Ecto neural progenitor cell (in vitro differentiated cells): ENCODE measurements at places on chromosomes 1 and 21.
A peak's percentile ranks its signal among the peaks of the same experiment; 100 is the strongest.

GRCh38 chr1:86472152-86472551, 3.4 kb downstream of the CLCA1 start:
- DNase-seq, result no peak

GRCh38 chr1:24952413-24952841, 22.4 kb upstream of the RUNX3 start:
- no peak for DNase-seq

DNA sequence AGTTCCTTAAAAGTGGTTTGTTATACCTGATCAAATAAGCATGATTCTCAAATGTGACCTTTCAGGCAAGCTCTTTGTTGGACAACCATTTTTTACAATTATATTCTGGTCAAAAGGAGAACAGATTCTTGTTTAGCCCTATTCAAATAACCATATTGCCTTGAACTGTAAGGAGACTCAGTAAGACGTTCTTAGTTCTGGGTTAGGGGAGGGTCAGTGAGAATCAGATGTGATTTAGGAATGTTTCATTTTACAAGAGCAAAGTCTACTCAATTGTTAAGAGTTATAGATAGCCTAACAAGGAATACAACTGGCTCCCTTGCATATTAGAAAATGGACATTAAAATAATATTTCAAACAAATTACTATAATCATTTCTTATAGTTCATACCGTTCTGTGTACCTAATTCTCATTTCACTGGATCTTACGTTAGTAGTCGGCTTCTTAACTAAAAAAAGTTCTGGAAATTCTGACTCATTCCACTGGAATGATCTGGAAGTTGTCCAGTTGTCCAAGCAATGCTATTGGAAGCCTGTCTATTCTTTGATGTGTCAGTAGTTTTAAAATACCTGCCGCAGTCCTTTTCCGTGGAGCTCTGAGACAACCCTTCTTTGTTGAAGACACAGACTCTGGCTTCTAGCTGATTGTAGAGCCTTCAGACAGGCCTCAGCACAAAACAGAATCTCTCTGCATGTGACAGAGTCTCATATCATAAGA, 88.8 kb downstream of the MAST2 start:
- DNase-seq, result no peak

GRCh38 chr21:43767984-43768867, 7.9 kb downstream of the CSTB start:
- DNase-seq, result peak; percentile 58

- DNase-seq, result no peak
These were observed 267.3 kb downstream of the LTN1 start for GRCh38 chr21:28725396-28725795.

- no peak for DNase-seq
These were observed 11.7 kb downstream of the ATF3 start for GRCh38 chr1:212620293-212620692.

- no peak for DNase-seq
These were observed 55.9 kb downstream of the NENF start for GRCh38 chr1:212488436-212489283.

DNA sequence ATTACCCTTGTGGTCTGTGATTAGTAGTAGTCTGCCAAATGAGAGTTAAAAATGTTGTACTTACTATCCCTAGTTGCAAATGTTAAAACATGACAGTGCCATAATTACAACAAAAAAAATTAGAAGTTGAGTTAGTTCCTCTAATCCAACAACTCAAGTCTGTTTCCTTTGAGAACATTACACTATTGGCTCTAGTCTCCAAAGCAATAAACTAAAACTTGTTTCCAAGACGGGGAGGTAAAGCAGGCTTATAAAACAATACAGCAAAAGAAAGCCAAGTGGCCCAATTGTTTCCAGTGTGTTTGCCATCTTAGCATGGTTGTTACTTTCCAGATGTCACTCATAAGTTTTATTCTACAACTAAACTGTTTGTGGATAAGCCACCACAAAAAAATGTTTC, 11.6 kb downstream of the KYAT3 start:
- no peak for DNase-seq

DNA sequence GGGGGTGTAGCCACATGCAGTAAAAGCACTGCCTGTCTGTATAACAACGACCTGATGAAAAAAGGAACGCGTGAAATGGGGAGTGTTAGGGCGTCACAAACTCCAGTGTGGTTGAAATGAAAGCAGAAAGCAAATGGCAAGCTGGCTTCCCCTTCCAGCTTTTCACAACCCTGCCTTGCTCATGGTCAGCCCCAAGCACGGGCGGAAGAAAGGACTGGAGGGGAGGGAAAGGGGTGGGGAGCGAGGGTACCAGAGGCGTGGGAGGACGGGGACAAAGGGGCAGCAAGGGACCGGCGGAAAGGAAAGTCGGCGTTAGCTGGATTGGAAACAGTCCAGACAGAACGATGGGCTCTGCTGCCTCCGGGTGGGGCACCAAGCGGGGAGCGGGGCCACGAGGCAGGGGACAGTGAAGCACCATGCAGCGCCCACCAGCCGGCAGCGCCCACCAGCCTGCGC, 9.6 kb downstream of the VPS26C start:
- DNase-seq, result no peak
